ENCODE measurements at places on chromosomes 11 and 22.
A peak's percentile ranks its signal among the peaks of the same experiment; 100 is the strongest.

- DNase-seq, result peak; percentile 5
These were observed 6.7 kb downstream of the SLC37A2 start for GRCh38 chr11:125069796-125070195.

DNA sequence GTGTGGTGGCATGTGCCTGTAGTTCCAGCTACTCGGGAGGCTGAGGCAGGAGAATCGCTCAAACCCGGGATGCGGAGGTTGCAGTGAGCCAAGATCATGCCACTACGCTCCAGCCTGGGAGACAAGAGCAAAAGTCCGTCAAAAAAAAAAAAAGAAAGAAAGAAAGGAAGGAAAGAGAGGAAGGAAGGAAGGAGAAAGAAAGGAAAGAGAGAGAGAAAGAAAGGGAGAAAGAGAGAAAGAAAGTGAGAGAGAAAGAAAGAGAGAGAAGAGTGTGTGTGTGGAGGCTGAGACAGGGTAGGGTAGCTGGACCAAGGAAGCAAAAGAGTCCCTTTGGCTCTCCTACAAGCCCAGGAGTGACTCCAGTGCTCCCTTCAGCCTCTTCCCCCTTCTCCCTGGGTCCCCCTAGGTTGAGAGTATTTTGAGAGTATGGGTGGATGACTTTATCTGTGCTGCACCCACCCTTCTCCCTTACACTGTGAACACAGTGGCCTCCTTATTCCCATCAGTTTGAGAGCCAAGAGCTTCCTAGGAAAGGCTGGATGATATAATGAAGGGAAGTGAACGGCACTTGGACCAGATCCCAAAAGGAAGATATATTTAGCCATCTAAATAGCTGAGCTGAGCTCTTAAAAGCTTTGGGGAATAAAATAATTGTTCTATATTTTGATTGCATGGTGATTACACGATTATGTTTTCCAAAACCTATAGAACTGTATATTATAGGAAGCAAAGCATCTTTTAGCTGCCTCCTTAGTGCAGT is 9.5 kb upstream of the DENND5A start:
- DNase-seq, result no peak

GRCh38 chr11:63805844-63806415 is 7.3 kb upstream of the SPINDOC start:
- DNase-seq, result no peak

DNA sequence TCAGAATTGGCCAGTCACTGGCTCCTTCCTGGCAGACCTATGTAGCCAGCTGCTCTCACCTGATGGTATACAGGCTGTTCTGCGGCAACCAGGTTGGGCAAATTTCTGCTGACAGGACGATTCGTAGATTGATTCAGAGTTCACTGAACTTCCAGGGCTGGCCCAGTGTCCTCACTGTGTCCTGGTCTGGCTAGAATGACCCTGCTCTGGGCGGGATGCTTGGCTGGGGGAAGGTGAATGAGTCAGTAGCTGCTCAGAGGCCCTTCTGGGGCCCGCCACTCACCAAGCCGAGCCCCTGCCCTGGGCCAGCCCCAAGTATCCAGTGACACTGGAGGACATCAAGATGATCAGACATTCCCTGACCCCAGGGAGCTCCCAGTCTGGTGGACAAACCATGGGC is 62.9 kb upstream of the WNT11 start:
- no peak for DNase-seq

- no peak for DNase-seq
These were observed 71.2 kb upstream of the CDON start for GRCh38 chr11:126133901-126134300.

DNA sequence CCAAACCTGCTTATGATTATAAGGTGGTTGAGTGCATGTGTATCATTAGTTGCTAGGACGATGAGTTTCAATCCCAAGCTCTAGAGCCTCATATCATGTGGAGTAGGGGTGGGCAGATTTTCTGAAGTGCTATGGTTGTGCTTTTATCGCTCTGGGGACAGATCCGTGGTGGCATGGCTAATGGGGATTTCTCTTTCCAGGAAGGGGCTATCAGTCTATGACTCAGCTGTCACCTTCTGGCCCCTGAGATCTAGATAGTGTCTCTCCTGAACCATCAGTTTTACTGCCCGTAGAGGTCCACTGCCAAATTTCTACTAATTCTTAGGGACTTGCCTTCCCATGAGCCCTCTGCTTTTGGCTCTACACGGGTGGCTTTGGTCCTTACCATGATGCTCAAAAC is 51.8 kb downstream of the FDX1 start:
- no peak for DNase-seq

GRCh38 chr11:46387456-46387855 is 4.1 kb downstream of the CHRM4 start:
- DNase-seq, result no peak

- DNase-seq, result peak; percentile 55
These were observed 1.7 kb upstream of the CALCA start for GRCh38 chr11:14973621-14974514.

GRCh38 chr11:55324500-55324899 is 18.5 kb upstream of the OR4A16 start:
- DNase-seq, result no peak

DNA sequence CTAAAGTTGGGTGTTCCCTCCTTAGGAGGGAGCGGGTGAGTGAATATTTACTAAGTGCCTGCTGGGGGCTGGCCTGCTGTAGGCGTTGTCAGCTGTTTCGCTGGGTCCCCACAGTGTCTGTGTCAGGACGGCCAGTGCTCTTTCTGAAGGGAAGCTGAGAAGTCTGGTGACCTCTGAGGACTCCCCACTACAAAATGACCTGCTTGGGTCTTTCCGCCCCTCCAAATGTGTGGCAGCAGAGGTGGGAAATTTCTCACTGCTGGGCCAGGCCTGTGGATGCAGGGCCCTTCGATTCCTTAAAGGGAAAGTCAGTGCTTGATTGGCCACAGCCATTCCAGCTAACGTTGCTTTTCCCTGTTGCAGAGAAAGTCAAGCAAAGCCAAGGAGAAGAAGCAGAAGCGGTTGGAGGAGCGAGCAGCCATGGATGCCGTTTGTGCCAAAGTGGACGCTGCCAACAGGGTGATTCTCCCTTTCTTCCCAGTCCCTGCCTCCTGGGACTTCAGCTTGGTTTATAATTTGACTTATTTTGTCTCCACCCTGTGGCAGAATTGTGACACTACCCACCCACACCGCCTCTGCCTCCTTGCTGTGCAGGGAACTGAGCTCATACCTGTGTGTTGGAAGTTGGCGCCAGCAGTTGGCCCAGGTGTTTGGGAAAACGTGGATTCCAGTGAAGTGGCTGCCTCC is 6.8 kb downstream of the NAA40 start:
- peak; percentile 61 for DNase-seq

- DNase-seq, result no peak
These were observed 132.3 kb downstream of the TRIM44 start for GRCh38 chr11:35794850-35795249.

DNA sequence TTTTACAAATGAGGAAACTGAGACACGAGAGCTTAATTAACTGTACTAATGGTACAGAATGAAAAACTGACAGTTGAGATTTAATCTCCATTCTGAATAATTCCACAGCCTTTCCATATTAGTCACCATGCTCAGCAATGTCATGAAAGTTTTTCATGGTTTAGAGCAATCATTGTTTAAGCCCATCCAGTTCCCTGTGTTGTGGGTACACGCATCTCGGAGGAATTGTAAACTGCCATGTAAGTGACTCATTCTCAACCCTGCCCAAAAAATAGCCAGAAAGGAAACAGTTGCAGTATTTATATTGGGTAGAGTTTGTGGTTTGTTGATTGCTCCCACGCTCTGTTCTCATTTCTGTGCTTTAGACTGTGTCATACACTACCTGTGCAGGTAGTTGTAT is 1790.8 kb downstream of the LRRC4C start:
- DNase-seq, result no peak

DNA sequence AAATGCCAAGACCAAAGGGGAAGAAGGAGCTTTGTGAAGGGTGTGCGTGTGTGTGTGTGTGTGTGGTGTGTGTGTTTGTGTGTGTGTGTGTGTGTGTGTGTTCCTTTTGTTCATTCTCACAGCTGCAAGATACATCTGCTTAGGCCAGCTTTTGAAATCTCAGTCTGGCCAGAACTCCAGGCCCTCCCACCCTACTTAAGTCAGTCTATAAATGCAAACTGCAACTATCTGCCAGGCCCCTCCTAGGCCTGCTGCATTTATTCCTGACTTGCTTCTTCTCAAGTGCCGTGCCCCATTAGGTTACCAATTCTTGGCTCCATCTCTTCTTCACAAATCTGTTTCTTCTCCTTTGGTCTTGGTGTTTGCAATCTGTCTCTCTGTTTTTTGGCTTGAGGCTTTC is 21.6 kb upstream of the RIC3 start:
- DNase-seq, result no peak

GRCh38 chr11:96271777-96272176 is 71.2 kb downstream of the MAML2 start:
- no peak for DNase-seq

DNA sequence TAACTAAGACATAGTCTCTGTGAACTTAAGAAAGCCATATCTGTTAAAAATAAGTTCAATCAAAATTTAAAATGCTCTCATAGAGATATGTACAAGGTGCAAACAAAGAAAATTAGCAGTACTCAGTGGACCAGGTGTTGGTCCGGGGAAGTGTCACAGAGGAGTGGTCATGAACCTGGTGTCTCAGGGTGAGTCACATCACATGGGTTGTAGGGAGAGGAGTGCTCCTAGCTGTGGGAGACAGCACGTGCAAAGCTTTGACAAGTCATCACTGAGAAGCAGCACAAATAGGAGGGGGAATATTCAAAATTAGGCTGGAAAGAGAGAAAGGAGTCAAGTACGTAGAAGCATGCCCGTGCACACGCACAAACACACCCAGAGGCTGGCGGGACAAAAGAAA is 438.1 kb downstream of the NTM start:
- DNase-seq, result no peak

DNA sequence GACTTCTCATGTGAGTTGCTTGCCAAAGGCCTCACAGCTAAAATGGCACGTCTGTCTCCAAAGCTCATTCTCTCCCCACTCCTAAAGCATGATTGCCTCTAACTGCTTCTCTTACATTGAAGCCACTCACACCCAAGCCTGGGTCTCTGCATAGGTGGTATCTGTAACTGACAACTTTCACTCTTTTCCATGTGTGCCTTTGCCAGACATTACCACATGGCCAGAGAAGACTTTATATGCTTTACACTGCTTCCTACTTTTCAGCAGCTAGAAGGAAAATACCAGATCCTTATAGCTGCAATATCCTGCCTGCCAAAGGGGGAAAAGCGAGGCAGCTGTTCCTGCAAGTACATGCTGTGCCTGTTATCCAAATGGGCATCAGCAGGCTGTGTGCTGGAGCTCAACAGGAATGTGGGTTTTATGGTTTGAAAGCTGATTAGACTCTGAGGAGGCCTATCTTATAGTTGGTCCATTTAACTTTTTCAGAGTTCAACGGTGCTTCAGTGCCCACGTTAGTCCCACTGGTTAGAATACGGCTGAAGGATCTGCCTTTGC is 547.1 kb downstream of the RAB38 start:
- no peak for DNase-seq

DNA sequence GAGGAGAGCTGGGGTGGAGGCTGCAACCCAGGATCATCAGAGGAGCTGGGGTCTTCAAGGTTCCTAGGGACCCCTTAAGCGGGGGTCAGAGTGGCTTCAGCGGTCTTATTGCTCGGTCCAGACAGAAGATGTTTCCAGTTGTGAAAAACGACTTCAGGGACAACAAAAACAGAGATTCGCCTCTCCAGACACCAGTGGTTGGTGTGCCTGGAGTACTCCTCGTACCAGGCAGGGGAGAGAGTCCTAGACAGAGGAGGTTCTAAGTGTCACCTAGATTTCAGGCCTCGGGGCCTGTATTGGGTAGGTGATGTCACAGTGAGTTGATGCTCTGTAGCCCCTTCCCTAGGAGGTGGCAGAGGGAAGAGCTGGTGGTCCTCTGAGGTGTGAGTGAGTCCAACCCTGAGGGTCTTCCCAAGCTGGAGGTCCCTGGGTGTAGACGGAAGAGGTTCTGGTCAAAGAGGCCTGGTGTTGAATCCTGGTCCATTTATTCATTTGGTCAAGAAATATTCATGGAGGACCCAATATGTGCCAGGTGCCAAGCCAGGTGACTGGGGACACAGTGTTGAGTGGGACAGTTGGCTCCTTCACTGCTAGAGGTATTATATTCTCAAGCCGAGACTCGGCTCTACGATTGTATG is 4.4 kb upstream of the IGLL5 start:
- no peak for DNase-seq

- no peak for DNase-seq
These were observed 38.6 kb upstream of the SC5D start for GRCh38 chr11:121253951-121254350.

- no peak for DNase-seq
These were observed 9.5 kb upstream of the GTSE1 start for GRCh38 chr22:46286941-46287872.

DNA sequence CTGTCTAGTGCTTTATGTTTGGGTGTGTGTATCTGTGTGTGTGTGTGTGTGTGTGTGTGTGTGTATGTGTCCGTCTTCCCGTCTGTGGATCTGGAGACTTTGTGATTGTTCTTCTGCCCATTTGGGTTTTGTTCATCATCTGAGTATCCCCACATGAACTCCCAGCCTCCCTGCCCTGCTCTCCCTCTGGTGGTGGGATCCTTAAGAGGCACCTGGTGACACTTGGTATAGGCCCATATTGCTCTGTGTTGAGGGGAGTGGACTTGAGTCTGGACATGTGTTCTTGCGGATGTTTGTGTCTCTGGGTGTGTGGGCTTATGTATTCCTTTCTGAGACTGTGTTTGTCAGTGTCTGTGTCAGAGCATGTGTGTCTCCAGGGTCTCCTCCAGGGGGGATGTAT is 15.3 kb downstream of the RCOR2 start:
- no peak for DNase-seq

- DNase-seq, result no peak
These were observed 333.3 kb downstream of the TTC28 start for GRCh38 chr22:28346308-28346707.

DNA sequence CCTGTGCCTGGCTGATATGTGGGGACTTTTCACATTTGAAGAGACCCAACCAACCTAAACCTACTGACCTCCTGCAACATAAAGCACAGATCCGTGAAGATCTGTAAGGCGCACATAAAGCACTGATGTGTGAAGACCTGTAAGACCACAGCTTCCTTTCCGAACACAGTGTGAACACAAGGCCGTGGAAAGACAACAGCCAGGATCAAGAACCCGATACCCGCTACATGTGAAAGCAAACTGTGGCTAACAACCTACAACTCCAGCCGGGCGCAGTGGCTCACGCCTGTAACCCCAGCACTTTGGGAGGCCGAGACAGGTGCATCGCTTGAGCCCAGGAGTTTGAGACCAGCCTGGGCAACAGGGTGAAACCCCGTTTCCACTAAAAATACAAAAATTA is 17.6 kb upstream of the PPFIA1 start:
- no peak for DNase-seq
